ENCODE measurements at places on chromosomes 6 and 20.

- DNase-seq: no peak
These were observed 142.7 kb upstream of the EXOC2 start for GRCh38 chr6:835476-836160.

DNA sequence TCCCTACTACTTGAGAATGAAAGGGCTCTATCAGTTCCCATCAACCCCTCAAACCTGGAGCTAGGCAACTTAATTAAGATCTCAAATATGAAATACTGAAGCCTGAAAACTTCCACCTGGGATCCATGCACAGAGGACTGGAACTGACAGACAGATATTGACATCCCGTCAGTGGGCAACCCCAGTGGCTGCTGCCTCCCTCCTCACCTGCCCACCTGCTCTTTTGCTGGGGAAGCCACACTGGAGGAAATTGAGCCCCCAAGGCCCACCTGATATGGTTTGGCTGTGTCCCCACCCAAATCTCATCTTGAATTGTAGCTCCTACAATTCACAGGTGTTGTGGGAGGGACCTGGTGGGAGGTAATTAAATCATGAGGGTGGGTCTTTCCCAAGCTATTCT, 192.8 kb downstream of the LRFN2 start:
- DNase-seq: no peak

- DNase-seq: no peak
These were observed 125.3 kb downstream of the GRM1 start for GRCh38 chr6:146154197-146154596.

DNA sequence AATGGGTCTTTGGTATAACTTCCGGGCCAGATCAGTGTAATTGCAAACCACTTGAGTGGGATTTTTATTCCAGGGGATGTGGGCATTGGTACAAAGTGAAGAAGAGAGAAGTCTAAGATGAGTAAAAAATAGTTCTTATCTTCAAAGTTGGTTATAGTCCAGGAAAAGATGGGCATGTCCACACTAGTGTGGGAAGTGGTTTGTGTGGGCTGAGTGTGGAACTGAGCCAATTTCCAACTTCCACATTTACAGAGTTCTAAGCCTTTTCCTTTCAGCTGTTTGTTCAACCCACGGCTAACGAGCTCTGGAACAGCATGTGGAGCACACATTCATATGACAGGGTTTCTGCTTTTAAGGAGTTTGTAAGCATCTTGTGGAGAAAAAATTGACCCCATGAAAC, 72.3 kb upstream of the IFNGR1 start:
- DNase-seq: no peak

GRCh38 chr6:52548999-52549398, 27.9 kb downstream of the TRAM2 start:
- no peak for DNase-seq

DNA sequence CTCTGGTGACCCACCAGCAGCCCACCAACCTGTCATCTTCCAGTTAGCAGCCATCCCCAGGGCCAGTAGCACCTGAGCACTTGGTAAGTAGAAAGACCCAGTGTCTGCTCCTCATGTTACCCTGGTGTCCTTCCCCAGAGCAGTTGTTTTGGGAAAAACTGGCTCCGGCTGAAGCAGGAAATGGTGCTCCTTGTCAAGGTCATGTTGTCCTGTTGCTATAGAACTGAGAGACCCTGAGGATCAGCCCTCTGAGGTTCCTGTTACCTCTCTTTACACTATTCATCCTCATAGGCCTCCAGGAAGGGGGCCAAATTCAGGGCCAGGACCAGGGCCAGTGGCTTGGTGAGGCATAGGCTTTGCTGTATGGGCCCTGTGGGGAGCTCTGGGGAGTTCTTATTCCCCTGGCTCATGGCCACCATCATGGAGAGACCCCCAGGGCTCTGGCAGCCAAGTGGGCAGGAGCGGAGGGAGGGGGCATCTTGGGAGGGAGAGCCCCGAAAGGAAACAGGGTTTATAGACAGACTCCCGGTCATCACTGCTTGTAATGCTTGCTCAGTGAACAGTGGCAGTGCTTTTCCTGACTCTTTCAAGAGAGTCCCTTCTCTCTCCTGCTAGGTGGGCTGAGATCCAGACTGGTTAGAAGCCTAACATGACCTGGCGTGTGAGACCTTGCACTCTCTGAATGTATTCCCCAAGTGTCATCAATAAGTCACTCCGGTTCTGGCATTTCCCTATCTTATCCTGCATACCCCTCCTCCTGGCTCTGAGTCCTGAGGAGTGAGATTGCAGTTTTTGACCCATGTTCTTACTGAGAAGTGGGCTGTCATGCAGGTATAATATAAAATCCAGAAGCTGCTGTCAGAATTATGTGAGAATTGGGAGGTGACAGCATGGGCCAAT, 50.7 kb downstream of the PPARD start:
- DNase-seq: no peak

DNA sequence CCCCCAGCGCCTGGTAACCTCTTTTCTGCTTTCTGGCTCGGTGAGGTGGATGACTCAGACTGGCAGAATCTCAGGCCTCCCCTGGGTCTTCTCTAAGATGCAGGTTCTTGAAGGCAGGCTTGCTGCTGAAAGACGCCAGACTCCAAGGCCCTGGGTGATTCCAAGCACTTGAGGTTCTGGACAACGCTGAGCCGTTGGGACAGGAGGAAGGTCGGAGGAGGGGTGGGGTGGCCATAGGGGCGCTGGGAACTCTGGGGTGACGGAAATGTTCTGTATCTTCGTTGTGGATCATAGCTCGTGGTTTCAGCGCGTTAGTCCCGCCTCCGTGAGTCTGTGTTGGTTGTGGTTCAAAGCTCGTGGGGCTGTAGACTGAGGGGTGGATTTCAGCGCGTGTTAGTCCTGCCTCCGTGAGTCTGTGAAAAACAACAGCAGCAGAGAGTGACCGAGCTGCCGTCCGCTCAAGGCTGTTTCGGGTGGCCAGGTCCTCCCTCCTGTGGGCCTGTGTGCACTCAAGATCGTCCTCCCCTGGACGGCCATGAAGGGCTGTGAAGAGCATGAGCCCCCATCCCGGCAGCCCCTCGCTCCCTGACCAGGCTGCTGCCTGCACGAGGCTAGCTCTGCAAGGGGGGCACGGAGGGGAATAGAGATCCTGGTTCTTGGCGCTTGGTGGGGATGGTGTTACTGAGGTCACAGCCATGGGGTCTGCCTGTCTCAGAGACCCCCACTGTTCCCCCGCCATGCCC, 7.7 kb downstream of the NTSR1 start:
- no peak for DNase-seq

GRCh38 chr6:6940031-6941025, 167.4 kb upstream of the RREB1 start:
- no peak for DNase-seq

GRCh38 chr6:146857180-146857979, 258.6 kb downstream of the ADGB start:
- peak; percentile 41 for DNase-seq

DNA sequence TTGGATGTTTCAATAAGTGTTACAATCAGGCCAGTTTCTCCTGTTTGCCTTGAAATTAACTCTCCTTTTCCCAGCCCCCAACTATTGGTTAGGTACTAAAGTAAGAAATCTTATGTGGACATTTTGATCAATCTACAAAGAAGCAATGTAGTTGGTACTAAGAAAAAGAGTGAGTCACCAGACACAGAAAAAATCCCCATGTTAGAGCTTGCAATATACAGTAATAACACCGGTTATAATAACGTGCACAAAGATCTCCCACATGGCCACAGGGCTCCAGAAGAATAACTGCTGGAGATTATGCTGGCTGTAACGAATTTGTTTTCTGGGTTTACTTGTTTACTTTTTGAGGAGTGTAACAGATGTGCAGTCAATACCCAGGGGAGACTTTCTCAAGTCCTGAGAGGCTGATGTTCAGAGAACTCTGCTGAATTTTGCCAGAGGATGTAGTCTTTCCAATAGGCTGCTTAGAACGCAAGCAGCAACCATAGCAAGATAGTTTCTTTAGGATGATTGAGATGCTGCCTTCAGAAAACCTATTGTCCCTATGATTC, 166.2 kb upstream of the SPACA1 start:
- DNase-seq: no peak

DNA sequence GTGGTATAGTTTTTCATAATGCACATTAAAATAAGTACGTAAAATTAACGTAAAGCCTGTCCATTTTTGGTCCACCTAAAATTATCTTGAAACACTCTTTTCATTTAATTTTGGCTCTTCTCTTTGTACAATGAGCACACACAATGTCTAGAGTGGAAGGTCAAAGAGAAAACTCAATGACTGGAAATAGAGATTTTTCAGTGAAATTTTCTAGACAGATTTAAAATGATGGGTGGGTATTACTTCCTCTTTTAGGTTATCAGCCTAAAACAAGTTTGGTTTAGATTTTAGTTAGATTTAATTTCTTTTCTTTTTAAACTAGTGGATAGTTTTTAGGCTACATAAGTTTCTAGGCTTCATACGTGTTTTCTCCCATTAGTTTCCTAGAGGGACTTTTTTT, 24.9 kb downstream of the DSE start:
- DNase-seq: no peak

- DNase-seq: no peak
These were observed 876 bp upstream of the TBPL1 start for GRCh38 chr6:133951881-133952814.

GRCh38 chr20:17875106-17875980, 93.3 kb downstream of the SNX5 start:
- no peak for DNase-seq

GRCh38 chr6:122715725-122716124, 63.8 kb upstream of the FABP7 start:
- DNase-seq: no peak

GRCh38 chr20:8094415-8094818, 37.6 kb upstream of the PLCB1 start:
- no peak for DNase-seq

DNA sequence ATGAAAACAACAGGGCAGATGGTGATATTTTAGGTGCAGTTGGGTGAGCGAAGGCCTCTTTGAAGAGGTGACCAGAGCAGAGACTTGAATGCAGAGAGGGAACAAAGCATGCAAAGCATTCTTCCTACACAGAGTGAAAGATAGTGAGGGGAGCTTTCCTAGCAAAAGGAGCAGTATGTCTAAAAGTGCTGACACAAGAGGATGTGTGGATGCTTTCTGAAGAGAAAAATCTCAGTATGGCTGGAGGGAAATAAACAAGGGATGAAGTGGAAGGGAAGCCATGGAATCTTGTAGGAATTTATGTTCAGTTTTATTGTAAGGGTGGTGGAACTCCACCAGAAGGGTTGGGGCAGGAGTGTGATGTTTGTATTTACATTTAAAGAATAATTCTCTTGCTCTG, 128.6 kb downstream of the F13A1 start:
- no peak for DNase-seq

- DNase-seq: peak; percentile 17
These were observed 27.7 kb downstream of the PHF3 start for GRCh38 chr6:63663147-63663955.

GRCh38 chr20:33019465-33020277, 11.8 kb upstream of the BPIFB6 start:
- no peak for DNase-seq

- DNase-seq: no peak
These were observed 293.5 kb downstream of the CENPW start for GRCh38 chr6:126633373-126633772.

- DNase-seq: no peak
These were observed 85.3 kb downstream of the COL21A1 start for GRCh38 chr6:56162081-56162480.

DNA sequence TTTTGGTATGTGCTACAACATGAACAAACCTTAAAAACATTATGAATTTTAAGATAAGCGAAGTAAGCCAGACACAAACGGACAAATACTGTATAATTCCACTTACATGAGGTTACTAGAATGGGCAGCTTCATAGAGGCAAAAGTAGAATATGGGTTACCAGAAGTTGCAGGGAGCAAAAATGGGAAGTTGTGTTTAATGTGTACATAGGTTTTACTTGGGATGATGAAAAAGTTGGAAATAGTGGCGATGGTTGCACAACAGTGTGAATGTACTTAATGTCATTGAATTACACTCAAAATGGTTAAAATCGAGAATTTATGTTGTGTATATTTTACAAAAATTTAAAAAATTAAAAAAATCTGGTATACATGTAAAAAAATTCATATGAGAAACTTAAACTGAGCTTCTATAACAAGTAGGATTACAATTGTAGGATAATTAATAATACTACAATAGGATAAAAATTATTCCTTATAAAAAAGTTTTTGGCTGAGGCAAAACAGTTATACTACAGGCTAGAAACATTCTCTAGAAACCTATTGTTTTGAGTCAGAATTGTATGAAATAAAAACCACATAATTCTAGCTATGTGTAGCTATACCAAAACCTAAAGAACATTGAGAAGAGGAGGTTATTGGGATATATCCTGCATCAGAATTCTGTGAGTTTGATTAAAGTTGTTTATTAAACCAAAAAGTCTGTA, 24.8 kb upstream of the DYNLRB1 start:
- no peak for DNase-seq

DNA sequence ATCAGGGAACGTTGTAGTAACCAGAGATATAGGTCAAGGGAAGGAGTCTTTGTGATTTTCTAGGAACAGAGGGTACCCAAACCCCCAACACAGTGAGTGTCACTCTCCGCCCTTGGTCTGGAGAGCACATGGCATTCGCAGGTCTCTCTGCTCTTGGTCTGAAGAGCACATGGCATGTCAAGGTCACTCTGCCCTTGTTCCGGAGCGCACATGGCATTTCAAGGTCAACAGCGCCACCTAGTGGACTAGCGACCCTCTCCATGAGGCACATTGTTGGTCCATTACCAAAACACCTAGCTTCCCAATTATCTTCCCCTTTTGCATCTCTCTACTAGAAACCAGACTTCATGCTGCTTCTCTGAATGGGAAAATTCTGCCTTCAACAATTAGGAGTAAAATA, 260.0 kb downstream of the C6orf118 start:
- DNase-seq: no peak

GRCh38 chr20:1775117-1775516, 117.5 kb upstream of the SIRPG start:
- peak; percentile 9 for DNase-seq

DNA sequence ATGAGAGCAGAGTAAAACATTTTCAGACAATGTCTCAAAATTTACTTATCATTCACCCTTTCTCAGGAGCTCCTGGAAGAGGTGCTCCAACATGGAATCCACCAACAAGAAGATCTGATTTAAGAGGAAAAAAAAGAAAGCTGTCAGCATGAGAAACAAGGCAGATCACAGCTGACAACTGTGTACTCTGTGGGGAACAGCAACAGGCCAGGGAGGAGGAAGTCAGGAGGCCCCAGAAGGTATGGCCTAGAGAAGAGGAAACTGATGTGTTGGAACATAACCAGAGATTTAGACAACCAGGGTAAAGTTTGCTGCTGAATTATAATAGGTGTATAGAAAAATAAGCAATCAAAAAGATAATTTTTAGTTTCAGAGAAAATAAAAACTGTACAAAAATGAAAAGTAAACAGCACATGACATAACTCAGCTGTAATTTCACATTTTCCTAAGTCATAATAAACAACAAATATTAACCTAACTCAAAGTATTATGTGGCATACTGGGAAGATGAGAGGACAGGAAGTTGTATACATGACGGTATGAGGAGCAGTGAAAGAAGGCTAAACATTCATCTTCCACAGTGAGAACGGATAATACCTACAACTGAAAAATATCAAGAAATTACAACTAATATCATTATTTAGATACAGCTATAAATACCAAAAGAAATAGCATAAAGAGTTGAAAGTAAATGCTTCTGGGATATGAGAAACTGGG, 113.6 kb upstream of the EMILIN3 start:
- no peak for DNase-seq
